ENCODE measurements at places on chromosomes 7 and 10.
A peak's percentile ranks its signal among the peaks of the same experiment; 100 is the strongest.

GRCh38 chr10:43863859-43864591 is 215.3 kb upstream of the ZNF32 start:
- DNase-seq, result no peak

- DNase-seq, result peak; percentile 16
These were observed 71.9 kb downstream of the WIPF3 start for GRCh38 chr7:29878081-29878688.

DNA sequence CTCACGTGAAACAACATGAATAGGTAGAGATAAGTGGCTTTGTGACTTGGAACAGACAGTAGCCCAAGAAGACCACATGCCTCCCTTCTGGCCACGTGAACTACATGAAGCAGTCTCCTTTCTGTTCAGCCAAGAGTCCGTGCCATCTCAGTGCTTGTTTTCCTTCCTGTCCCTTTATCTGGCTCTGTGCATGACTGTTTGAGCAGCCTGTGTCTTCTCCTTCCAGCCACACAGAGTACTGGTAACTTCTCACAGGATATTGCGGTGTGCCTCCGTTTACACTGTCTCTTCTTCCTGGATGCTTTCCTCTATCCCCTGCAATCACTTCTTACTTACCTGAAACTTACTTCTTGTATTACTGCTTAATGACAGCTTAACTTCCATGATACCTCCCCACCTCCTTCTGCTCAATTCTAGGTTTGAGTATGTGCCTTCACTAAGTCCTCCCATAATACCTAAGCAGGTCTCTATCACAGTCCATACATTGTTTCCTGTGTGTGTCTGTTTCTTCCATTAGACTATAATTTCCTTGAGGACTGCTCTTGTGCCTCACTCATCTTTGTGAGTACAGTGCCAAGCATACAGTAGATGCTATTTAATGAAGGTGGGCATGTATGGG is 748.7 kb downstream of the AUTS2 start:
- no peak for DNase-seq

DNA sequence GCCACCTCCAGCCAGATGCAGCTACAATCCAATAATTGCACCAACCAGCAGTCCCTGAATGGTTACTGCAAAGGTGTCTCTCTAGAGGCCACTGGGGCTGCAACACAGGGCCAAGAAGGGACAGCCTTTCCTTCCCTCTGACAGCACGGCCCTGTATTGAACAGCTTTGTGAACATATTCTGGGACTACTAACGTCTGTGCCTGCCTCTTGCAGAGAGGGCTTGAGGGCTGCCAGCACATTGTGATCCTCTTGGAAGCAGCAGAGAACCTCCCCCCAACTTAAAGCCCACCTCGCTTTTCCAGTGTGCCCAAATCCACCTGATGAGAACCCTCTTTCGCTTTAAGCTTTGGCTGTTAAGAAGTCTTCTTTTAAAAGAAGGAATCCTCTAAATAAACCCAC is 415.9 kb downstream of the RPS24 start:
- no peak for DNase-seq

DNA sequence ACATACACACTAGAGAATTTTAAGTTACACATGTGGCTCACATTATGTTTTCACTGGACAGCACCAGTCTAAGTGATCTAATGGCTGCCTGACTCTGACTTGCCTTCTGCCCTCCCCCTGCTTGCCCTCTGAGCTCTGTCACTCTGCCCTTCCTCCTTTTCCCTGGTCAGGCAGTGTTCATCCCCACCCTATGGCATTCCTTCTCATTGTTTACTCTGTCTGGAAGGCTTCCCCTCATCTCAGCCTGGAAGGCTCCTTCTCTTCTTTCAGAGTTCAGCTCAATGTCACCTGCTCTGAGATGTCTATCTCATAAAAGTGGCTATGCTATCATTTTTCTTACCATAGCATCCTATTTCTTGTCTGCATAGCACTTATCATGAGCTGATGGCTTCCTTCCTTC is 305.7 kb downstream of the BMPER start:
- DNase-seq, result no peak

DNA sequence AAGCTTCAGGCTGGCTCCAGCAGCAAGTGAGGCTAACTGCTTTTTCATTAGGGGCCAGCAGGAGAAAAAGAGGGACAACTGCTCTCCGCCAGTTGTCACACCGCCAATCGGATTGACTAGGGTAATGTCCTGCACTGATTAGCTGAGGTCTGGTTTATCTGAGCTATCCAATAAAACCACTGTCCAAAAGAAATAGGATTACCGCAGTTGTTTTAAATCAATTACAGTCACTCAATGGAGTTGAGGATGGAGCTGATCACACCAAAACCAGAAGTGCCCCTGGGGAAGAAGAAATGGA is 351.4 kb upstream of the NPVF start:
- no peak for DNase-seq

DNA sequence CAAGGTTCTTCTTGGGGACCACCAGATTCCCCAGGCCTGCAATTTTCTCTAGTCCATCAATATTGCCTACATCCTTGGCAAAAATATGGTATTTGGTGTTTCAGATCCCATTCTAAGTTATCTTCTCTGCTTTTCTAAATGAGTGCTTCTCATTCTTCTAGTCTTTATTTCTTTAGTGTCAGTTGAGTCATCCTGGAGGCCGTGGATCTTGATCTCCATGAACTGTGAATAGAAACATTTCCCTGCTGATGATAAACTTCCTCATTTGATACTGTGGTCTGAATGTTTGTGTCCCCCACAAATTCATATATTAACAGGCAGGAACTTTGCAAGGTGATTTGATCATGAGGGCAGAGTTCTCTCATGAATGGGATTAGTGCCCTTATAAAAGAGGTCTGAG is 779.3 kb downstream of the INHBA start:
- DNase-seq, result no peak

GRCh38 chr7:117248829-117249228 is 74.0 kb downstream of the WNT2 start:
- DNase-seq, result no peak

GRCh38 chr10:104435822-104436221 is 82.2 kb downstream of the CFAP58 start:
- peak; percentile 16 for DNase-seq

DNA sequence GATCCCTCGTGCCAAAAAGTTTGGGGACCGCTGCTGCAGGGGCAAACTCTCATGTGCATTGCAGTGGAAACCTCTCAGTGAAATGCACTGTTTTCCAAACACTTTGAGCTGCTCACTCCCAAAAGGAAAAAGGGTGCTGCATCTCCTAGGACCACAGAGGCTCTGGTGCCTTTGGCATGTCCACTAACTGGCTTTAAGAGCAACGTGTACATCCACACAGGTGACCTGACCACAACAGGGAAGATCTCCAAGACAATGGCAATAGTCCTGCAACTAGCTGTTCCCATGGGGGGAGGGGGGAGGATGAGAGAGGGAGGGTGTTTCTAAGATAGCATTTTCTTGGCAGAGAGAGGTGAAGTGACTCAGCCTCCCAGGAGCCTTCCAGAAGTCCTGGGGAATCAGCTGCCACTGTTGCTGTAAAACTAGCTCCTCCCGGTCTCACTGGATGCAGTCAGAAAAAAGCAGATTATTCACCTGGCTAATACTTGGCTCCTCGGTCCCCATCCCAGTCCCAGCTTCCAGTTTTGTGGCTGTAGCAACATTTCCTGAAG is 181.7 kb downstream of the HECW1 start:
- DNase-seq, result no peak

- no peak for DNase-seq
These were observed 573.0 kb upstream of the PCDH15 start for GRCh38 chr10:55374060-55374459.

- no peak for DNase-seq
These were observed 5.5 kb downstream of the ATP6V0E2 start for GRCh38 chr7:149879271-149879743.

DNA sequence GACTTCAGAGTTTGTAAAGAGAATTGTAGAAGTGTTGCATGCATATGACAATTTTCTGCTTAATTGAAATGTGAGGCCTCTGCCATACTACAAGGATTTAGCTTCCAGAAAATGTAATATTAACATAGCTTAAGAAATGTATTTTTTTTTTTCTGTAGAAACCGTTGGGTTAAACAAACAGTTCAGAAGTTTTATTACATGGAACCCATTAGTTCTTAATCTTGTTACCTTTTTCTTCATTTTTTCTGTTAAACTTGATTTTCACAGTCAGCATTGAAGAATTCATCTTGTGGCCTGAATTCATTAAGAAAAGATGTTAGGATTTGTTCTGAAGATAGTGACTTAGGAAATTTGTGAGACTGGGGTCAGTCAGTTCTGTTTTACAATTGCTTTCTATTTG is 4.9 kb downstream of the PTEN start:
- DNase-seq, result no peak

DNA sequence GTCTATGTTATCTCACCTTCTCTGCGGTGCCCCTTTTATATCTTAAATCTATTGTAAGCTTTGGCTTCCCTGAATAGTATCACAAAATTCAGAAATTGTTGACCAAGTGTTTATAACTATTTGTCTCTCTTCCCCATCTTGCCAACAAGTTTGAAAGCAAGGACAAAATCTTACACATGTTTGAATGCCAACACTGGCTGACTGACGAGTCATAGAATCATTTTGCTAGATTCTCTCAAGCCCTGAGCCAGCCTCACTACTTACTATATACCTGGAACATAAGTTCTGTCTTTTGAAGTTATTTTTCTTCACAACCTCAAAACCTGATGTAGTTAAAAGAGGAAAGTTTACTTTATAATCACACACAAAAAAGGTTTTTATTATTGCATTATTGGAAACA is 700.7 kb downstream of the PHTF2 start:
- peak; percentile 4 for DNase-seq

DNA sequence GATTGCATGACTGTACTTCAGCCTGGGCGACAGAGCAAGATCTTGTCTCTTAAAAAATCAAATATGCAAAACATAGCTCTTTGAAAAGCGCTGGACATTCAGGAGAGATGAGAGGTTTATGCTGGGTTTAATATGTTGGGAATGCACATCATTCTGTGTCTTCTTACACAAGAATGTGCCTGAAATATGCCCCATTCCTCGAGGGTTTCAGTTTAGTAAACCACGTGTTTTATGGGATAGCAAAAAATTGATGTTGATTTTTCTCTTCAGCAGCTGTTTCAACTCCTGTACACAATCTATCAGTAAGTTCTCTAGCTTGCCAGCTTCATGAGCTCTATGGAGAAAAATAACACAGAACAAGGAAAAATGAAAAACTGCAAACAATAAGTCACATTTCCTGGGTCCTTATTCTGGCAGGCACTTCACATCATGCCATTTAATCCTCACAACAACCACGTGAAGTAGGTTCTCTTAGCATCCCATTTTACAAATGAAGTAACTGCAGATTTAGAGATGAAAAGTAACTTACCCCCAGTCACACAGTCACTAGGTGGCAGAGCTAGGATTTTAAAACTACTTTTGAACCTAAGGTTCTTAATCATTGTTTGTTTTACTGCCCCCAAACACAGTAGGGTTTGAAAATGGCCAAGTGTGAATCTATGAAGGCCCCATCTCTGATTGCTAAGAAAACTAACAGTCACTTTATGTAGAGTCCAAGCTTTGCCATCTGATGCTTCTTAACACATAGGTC is 423.6 kb downstream of the PHTF2 start:
- peak; percentile 27 for DNase-seq

DNA sequence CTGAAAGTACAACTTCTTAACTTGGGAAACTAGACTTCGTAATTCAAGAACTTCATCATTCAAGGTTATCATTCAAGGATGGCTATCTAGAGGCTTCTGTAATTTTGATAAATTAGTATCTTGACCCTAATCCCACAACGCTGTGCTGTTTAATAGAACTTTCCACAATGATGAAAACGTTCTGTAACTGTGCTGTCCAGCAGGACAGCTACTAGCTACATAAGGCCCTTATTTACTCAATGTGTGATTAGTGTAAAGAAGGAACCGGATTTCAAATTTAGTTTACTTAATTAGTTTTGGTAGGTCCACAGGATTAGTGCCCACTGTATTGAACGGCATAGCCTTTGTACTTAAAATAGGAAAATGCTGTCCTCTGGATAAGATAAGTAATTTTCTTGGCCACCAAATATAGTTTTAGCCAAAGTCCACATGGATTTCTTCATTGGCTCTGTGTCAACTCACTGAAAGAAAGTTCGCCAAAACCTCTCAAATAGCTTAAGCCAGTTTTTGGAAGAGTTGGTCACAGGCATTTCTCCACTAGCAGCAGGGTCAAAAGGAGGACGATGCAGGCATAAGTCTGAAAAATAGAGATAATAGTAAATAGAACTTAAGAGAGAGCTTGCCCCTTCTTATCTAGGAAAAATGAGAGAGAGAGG is 17.3 kb downstream of the DGKI start:
- DNase-seq, result no peak

- no peak for DNase-seq
These were observed 148.8 kb upstream of the NRP1 start for GRCh38 chr10:33483124-33483815.

- no peak for DNase-seq
These were observed 831 bp downstream of the ZKSCAN5 start for GRCh38 chr7:99505324-99505662.

GRCh38 chr10:78405231-78405630 is 371.6 kb downstream of the RPS24 start:
- no peak for DNase-seq

DNA sequence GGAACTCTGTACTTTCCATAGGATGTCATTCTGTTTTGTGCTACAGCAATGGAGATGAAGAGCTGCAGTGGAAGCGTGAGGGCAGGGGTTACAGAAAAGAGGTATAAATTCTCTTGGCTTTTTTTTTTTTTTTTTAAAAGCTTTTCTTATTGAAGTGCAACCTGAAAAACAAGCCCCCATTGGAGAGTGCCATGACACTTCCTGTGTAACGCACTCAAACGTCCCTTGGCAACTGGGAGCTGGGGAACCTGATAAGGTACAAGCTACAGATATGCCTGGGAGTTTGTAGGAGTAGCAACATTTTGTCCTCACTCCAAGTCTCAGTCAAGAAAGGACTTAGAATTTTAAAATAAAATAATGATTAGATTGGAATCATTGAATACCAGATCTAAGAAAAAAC is 512.1 kb downstream of the RPS24 start:
- no peak for DNase-seq

- DNase-seq, result no peak
These were observed 1.0 kb downstream of the URGCP start for GRCh38 chr7:43905209-43905946.

GRCh38 chr10:5683065-5683464 is 1.6 kb upstream of the TASOR2 start:
- DNase-seq, result no peak

GRCh38 chr10:75788394-75789205 is 357.2 kb downstream of the LRMDA start:
- no peak for DNase-seq

Measured in amniotic stem cell (primary cell).